ENCODE measurements at places on chromosomes 4 and X.

GRCh38 chrX:20507901-20508620 is 241.4 kb upstream of the RPS6KA3 start:
- no peak for DNase-seq

- no peak for DNase-seq
Observed at GRCh38 chr4:125303821-125304220, 10.9 kb upstream of the FAT4 start.

DNA sequence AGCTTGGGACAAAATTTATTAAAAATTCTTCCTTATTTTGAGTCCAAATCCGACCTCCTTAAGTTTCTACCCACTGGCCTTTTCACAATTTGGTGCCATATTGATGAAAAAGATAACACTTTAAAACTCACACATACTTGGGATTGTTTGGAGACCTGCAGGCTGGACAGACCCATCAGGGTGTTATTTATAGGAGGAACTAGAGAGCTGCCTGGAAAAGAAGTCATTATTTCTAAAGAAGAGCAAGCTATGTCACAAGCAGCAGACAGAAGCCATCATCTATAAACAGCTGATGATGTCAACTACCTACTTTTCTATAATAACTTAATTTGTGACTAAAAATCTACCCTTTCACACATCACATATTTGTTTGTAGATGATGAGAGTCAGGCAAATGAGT is 56.2 kb downstream of the COX18 start:
- no peak for DNase-seq

DNA sequence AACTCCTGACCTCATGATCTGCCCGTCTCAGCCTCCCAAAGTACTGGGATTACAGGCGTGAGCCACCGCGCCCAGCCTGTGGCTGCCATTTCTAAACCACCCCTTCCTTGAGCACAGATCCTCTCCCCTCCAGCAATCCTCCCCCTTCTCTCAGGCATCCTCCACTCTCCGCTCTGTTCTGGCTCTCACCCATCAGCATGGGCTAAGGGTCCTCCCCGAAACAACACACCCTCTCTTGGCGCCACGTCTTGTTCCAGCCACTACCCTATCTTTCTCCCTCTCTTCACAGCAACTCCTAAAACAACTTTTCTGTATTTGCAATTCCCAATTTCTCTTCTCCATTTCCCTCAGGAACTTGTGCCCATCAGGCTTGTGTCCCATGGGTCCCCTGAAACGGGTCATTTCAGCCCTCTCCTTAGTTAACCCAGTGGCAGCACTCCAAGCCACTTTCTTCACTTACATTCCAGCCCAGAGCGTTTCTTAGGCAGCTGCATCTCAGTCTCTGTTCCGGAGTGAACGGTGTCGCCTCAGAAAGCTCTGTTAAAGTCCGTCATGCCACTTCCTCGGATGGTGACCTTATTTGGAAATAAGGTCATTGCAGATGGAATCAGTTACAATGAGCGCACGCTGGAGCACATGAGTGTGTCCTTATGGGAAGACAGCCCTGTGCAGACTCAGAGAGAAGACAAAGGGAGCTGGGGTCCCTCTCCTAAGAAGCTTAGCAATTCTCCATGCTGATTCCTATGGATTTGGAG is 28.3 kb upstream of the CLDN24 start:
- DNase-seq, result no peak

DNA sequence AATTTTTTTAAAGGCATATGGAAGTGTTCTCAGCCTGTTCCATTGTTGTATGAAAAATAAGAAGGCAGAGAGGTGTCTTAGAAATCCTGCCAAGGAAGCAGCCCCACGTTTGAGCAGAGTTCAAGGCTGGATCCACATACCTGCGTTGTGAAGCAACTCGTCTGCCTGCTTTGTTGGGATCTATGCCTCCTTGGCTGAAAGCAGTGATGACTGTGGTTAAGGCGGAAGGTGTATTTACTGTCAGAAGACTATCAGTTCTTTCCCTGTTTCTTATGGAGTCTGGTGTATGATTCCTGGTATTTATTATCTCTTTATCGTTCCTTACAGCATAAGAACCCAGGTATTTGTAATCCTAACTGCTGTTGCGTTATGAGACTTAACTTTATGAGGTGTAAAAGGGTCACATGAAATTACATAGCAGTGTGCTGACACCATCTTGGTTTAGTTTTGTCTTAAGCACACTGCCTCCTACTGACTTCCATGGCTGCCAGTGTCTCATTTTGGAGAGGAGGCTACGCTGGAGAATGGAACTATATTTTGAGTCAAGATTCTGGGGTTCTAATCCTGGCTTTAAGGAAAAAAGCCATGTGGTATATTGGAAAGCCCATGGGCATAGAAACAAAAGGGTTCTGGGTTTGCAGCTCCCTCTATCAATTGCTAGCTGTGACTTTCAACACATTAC is 3.1 kb upstream of the MSMO1 start:
- DNase-seq, result no peak

DNA sequence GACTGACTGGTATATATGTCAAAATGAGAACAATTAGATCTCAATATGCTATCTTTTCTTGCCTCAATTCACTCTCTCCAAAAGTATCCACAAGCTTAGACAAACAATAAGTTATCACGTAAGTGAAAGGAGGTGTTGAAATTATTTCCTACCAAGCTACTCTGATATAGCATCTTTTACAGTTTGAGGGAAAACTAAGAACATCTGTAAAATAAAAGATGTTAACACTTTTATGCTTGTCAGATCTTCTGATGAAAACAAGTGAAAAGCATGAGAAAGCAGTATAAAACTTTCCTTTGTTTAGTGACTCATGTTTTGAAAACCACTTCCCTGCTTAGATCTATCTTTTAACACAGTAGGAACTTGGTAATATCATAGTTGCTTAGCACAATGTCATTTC is 8.4 kb upstream of the MAB21L2 start:
- DNase-seq, result no peak

GRCh38 chrX:30741545-30741944 is 88.3 kb downstream of the GK start:
- DNase-seq, result no peak

- DNase-seq, result no peak
Observed at GRCh38 chr4:121978172-121978516, 26.3 kb upstream of the TRPC3 start.

- no peak for DNase-seq
Observed at GRCh38 chrX:7269991-7270390, 122.0 kb upstream of the PUDP start.

GRCh38 chrX:22037911-22038537 is 5.9 kb downstream of the PHEX start:
- DNase-seq, result no peak

DNA sequence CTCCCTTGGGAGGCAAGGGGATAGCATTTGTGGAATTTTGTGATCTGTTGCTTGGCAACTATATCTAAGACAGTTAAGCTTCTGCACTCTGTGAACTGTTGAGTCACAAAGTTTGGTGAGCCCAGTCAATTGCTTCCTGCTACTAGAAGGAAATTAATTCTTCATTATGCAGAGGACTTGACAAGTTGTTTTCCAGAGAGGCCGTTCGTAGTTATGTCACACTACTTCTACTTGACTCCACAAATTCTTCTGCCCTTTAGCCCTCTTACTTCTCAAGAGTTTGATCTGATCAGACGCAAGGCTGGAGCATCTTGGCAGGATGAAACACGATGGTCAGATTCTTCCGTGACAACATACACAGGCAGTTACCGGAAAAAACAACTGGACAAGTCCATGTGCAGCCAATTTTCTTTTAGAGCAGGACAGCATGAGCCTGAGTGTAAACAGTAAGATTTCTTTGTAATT is at the start of gene C4orf51:
C4orf51 (plus strand) TSS at position 156 of the 465 bp plus-strand sequence; CDS start at position 214, 58 bp downstream.
- peak; percentile 43 for DNase-seq

DNA sequence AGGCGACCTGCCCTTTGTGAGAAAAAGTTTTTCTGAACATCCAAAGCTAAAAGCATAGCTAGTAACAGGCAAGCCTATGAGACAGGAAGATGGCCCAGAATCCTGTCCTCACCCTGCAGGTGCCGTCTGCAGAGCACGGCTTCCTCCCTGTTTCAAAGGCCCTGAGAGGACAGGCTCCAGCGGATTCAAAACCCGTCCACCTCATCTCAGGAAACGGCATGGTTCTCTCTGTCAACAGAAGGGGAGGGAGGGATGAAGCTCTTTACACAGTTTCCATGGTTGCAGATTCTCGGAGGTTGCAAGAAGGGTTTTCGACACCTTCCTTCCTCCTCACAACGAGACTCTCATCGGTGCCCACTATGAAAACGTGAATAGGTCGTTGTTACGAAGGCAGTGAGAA is 8.3 kb downstream of the PPP2R3B start:
- DNase-seq, result no peak

DNA sequence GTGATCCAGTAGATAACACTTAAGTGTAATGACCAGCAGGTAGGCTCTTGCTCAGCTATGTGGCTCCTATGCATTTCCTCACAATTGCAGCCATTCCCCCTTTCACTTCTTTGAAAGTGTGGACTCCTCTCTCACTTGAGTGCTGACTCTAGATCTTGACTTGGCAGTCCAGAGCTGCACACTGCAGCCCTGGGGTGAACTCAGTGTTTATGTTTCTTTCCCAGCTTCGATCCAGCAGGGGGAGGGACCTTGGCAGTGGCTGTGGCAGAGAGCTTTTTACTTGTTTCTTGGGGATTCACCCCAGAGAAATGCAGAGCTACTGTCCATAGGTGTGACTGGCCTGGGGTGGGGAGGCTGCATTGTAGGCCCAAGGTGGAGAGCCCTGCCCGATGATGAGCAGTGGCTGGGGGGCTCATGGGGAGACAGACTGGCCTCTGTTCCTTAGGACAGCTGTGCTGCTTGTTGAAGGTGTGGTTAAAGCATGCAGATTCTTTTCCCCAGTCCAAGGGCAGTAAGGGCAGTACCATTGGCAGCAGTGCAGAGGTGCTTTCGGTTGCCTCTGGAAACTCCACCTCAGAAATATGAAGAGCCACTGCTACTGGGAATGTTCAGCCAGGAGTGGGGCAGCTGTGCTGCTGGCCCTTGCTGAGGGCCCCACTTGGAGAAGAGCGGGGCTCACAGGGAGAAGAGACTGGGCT is 134.7 kb downstream of the SH3BGRL start:
- no peak for DNase-seq

- DNase-seq, result no peak
Observed at GRCh38 chr4:14321723-14322122, 680.6 kb upstream of the CPEB2 start.

GRCh38 chr4:93730251-93730650 is 98.3 kb upstream of the ATOH1 start:
- no peak for DNase-seq

DNA sequence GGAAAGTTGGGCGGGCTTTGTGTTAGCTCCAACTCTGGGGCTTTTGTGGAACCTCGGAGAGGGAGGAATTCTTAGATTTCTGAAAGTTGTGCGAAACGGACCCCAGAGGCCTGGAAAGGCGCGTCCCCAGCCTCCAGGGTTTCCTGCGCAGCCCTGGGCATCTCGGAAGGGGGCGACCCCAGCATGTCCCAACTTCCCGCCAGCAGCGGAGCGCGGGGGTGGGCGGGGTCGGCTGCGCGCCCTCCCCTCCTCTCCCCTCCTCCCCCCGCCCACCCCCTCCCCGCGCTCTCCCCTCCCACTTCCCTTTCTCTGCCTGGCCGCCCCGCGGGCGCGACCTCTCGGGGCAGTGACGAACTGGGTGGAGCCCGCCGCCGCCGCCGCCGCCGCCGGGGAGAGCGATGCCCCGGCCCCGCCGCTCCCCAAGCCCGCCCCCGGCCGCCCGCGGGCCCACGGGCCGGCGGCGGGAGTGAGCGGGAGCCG is 16.8 kb downstream of the PTTG2 start:
- DNase-seq, result peak; percentile 67

DNA sequence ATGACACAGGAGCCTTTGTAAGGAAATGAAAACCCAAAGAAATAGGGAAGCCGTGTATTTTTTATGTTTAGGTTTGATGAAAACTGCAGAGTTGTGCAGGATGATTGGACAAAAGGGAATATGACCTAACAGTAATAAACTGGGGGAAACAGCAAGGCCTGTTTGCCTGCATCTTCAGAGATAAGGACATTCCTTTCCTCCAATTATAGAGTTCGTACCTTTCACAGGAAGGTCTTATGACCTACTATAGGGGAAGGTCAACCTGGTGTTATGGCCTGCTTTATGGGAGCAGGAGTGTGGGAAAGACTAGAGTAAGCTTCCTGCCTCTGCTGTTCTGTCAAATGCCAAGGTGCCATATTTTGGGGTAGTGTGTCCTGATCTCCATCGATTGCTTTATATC is 42.5 kb downstream of the BBS12 start:
- no peak for DNase-seq

- no peak for DNase-seq
Observed at GRCh38 chr4:4861390-4862018, 2.0 kb downstream of the MSX1 start.

DNA sequence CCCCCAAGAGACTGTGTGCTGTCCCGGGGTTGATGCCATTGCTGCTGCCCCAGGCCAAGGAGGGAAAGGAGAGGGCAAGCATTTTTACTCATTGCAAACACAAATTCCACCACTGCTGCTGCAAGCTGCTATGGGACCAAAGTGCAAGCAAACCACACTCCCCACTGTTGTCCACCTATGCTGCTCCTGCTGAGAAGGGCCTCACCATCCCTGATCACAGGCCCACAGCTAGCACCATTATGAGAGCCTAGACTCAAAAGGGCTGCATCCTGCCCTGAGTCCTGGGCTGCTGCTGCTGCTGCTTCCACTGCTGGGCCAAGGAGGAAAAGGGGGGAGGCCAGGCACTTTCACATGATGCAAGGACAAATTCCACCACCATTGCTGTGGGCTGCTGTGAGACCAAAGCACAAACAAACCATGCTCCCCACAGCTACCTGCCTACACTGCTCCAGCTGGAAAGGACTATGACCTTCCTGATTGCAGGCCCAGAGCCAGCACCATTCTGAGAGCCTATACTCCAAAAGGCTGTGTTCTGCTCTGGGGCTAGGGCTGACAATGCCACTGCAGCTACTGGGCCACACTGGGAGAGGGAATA is 218.2 kb upstream of the ZCCHC13 start:
- DNase-seq, result no peak

DNA sequence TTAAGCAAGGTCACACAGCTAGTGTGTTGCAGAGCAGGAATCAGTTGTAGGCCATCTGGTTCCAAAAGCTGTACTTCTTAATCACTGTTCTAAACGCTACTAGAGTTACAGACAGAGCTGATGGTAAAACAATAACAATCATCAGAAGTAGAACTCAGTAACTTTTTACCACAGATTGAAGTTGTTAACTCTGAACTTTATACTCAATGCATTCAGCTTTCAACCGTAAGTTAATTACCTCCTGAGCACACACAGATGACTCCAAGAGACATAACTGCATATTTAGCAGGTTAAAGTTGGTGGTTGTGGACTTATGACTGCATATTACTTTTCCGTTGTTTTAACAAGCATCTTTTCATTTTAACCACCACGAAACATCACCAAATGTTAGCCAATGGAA is 127.3 kb downstream of the PRSS12 start:
- no peak for DNase-seq

- DNase-seq, result no peak
Observed at GRCh38 chr4:35697210-35697736, 547.0 kb downstream of the ARAP2 start.

DNA sequence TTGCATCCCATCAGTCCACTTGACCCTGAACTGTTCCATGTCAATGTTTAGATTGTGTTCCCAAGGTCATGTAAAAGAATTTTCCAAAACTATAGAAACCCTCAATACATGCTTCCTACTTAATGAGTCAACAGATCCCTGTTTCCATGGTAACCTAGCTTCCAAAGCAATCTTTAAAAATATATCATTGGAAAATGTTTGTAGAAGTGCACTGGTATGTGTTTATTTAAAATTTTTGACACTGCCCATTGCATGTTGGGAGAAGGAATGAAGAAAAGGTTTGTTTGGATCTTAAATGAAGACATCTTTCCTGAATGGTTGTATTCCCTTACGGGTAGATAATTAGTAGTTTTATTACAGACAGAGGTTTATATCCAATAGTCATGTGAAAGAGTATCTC is 345.3 kb downstream of the GABRG1 start:
- no peak for DNase-seq
